Stimulated activated CD4-positive, alpha-beta T cell treated with anti-CD3 and anti-CD28 coated beads, Interleukin-4, amount 100 ng/mL, for 48 hours (primary cell): ENCODE measurements at places on chromosomes 7 and 10.

DNA sequence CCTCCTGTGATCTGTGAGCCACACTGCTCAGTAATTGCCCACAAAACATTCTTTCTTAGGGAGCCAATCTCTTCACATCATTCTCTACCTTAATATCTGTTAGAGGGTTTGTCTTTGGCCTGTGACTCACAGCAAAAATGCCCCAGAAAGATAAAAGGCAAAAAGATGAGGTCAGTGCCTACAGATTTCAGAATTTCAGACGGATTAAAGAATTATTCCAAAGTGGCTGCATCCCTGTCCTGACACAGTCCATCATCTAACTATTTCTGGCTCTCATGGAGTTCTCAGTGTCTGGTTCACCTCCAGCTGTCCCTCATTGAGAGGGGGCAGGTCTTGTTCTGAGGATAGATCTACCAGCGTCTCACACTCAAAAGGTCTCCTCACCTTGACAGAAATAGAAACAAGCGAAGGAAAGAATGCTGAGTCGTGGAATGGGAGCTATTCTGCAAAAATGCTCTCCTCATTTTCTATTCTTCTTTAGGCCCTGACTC is 138.5 kb upstream of the AOAH start:
- no peak for DNase-seq

GRCh38 chr7:129517931-129518330 is 15.6 kb downstream of the SMKR1 start:
- no peak for DNase-seq

- DNase-seq, result no peak
Observed at GRCh38 chr7:19670806-19671205, 38.0 kb downstream of the POLR1F start.

DNA sequence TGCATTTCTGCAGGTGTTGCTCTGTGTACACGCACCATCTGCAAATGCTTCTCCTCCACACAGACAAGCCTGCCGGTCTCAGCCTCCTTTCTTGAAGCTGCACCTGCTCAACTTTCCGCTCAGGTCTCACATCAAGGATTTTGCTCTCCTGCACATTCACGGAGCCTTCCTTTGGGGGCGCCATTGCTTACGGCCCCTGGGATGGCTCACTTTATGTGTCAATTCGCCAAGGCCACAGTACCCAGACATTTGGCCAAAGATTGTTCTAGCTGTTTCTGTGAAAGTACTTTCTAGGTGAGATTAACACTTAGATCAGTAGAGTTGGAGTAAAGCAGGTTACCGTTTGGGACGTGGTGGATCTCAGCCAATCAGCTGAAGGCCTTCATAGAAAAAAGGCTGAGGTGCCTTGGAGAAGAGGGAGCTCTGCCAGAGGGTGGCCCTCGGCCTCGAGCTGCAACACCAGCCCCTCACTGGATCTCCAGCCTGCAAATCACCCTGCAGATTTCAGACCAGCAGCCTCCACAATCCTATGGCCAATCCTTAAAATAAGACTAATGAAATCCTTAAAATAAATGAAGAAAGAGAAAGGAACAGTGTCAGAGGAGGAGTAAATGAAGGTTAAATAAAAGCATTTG is 39.9 kb upstream of the PPP2R2D start:
- no peak for DNase-seq

DNA sequence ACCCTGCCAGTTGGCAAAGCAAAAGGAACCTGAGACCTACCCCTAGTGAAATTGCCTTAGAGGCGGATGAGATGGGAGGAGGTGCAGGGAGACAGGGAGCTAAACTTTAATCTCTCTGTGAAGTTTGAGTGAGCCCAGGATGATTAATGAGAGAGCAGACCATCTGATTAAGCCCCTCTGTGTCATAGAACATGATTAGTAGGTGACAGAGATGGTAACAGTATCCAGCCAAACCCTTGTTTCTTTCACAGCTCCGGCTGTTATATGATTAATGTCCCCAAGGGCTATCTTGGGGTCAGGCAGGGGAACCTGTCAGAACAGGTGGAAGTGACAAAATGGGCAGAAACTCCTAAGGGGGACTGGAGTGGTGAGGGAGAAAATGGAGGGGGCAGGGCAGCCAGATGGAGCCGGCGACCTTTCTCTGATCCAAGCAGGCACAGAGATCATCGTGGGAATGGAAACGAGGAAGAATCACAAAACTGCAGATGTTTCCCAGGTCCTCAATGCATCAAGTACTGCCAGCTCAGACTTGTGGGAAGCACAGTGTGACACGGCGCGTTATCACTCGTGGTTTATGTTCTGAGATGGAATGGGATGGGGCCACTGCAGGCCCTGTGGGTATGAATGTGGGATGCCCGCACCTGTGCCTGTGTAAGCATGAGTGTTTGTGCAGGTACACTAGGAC is 684.2 kb downstream of the LRMDA start:
- DNase-seq, result no peak

DNA sequence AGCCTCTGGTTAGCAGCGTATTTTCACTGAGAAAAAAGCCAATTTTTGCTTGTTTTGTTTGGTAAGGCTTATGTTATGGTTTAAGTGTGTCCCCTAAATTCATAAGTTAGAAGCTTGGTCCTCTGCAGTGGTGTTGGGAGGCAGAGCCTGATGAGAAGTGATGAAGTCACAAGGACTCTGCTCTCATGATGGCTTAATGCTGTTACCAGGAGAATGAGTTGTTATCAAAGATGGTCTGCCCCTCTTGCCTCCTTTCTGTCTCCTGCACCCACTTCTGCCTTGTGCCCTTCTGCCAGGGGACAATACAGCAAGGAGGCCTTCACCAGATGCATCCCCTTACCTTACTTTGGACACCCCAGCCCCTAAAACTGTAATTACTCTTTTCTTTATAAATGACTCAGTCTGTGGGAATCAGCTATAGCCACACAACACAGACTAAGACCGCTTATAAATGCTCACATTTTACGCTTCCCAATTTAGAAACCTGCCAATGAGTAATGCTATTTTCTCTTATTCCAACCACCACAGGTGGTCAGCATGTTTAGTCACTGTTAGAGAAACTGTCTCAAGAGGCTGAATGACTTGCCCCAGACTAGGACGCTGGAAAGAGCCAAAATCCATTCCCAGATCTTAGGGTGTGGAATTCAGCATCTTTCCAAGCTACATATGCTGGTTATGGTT is 6.1 kb upstream of the PKD1L1 start:
- DNase-seq, result no peak

DNA sequence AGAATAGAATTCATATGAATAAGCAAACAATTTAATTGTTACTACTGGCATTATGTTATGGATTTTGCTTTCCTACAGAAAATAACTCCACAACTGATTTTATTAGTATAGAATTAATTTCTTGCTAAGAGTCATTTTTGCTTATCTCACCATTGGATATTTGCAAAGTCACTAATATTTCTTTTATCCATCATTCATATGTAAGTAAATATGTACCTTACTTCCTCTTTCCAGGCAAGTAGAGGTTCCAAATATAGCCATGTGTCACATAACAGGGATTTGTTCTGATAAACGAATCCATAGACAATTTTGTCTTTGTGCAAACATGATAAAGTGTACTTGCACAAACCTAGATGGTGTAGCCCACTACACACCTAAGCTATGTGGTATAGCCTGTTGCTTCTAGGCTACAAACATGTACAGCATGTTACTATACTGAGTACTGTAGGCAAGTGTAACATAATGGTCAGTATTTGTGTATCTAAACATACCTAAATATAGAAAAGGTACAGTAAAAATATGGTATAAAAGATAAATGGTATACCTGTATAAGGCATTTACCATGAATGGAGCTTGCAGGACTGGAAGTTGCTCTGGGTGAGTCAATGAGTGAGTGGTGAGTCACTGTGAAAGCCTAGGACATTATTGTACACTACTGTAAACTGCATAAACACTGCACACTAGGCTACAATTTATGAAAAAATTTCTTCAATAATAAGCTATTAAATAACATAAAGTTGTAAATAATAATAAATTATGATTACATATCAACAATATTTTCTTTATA is 18.3 kb downstream of the KLLN start:
- DNase-seq, result no peak

- DNase-seq, result no peak
Observed at GRCh38 chr10:2920168-2920567, 147.2 kb upstream of the PFKP start.

DNA sequence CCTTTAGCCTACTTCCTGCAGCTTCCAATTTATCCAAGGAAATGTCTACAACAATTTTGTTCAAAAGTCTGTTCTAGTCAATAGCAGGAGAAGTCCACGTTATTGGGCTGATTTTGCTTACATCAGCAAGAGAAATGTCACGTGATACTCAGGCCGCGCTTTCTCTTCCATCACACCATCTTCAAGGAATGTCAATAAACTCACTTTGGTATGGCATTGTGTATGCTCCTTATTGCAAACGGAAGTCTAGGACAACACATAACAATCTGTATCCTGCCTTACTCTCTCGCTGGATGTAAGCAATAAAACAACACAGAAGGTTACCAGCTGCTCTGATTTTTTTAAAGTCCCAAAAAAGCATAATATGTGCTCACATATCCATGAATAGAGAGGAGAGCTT is 17.1 kb upstream of the STK17A start:
- DNase-seq, result no peak

GRCh38 chr7:118657391-118658005 is 433.0 kb downstream of the ANKRD7 start:
- DNase-seq, result no peak

DNA sequence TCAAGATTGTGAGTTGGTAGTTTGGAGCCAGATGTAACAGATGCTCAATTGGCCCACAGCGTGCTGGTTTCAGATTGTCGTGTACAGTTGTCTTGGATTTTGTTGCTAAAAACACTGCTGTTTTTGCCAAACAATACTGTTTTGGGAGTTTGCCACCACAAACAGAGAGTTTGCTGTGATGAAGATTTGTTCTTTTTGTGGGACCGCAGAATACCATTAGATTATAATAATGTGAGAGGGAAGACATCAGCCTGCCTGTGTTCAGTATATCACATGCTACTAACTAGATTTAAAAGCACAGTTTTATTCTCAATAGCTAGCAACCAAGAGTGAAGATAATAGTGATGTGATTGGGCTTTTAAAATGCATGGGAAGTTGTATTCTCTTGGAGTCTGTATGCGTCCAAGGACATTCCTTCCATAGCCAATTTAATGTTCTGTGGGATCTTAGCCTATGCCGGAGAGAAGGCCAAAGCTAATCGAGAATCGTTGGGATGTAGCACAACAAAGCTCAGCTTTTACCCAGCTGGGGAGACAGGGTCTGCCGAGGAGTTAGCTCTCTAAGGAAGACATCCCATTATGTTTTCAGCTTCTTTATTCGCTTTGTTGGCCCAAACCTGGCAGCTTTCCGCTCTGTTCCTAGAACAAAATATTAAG is 18.7 kb upstream of the ITGA8 start:
- no peak for DNase-seq

DNA sequence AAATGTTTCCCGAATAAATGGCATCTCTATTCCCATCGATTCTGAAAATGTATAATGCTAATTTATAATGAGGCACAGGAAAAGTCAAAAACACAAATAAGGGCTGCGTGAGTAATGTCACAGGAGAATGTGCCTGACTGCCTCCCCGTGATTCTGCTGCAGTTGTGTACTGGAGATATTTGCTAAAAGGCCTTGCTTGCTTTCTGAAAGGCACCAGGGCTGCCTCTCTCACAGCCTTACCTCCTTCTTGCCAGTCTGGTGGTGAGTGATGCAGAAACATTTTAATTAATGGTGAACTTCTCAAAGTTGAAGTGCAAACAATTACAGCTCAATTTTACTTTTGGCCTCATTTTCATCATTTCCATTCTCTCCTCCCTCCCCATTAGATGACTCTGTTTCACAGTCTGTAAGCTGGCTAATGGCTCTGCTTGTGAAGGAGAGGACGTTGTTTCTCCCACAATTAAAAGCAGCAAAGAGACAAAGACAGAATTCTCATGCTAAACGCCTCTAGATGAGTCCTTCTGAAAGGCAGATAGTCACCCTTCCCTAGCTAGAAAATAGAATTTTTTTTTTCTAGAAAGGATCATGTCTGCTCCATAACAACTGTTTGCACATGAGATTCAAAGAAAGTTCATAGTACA is 377.6 kb downstream of the MDFIC start:
- no peak for DNase-seq

DNA sequence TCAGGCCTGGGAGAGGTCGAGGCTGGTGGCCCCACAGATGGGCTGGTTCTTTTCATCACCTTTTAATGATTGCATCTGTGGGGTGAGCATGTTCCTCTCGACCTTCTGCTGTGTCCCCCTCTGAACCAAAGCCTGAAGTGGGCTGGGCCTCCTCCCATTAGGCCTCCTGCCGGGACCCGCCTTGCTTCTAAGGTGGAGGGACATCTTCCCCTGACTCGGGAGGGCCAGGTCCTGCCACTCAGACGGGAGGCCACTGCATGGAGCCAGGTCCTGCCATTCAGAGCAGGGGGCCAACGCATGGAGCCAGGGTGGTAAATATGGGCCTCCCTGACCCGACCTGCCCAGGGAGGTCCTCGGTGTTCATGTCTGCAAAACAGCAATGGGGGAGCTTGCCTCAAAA is 188.4 kb downstream of the EBF3 start:
- no peak for DNase-seq

- DNase-seq, result peak; percentile 33
Observed at GRCh38 chr10:3172081-3172445, 519 bp downstream of the PITRM1 start.

DNA sequence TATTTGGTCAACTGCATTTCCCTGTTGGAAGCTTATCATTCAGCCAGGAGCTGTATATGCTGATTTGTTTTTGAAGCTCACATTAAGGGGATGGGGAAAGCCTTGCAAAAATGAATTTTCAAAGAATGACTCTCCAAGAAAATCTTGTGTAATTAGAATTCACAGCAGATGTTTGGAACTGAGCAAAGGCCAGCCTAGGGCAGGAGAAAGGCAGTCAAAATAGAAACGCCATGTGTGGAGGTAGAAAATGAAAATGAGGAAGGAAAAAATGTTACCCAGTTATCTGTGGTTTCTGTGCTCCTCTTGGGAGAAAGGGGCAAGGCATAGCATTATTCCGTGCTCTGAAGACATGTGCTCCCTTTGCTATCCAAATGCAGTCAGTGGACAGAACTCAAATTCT is 93.5 kb downstream of the NRP1 start:
- DNase-seq, result no peak

DNA sequence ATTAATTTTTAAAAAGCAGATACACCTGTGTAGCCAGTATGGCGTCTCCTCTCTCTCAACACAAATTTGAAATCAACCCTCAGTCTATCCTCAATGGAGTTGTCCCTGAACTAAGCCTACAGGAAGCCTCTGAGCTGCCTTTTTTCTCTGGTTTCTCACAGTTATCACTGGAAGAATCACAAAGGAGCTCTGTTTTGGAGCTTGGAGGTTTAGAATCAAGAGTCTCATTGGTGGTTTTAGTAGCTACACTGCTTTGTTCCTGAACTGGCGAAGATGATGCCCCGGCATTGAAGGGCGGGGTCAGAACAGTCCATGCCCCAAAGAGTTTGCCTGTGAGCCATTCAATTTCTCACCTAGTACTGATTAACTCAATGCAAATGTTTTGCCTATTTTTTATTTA is 16.1 kb upstream of the BTRC start:
- DNase-seq, result no peak
